Stimulated activated CD8-positive, alpha-beta memory T cell treated with anti-CD3 and anti-CD28 coated beads, Interleukin-4, amount 100 ng/mL, for 1 hour (primary cell): ENCODE measurements at places on chromosomes 13 and 19.
A peak's percentile ranks its signal among the peaks of the same experiment; 100 is the strongest.

DNA sequence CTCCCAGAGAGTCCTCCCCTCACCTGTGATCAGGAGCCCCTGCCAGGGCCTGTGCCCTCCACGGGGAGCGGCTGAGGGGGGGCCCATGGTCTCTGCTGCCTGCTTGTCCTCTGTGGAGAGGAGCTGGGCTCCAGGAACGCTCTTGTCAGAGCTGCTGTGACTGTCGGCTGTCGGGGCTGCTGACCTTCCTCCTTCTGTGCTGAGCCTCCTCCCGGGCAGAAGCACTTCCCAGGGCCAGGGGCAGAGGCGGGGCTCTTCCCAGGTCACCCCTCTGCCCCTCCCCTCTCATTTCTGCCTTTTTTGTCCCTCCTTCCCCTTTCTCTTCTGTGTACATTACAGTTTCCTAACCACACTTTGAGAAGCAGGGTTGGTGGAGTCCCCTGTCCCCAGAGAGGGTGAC, at the start of gene CEACAM4:
CEACAM4 (minus strand) TSS at position 198 of the 400 bp plus-strand sequence; CDS start at position 87, 111 bp downstream.
- DNase-seq: no peak

DNA sequence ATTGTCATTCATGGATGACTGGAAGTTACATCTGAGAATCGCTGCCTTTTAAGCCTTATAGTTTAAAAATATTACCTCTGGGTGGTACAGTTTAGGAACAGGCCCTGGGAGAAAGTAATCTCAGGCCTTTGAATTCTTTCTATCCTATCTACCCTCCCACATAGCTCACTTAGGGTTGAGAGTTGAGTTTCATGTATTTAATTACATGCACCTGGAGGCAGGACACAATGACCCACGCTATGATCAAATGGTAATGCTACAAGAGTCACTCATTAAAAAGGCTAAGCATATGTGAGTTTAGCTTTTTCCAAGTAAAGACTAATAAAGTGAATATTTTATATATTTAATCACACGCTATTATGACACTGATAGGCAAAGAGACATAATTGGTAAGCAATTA, 25.3 kb upstream of the MED4 start:
- DNase-seq: no peak

- peak; percentile 48 for DNase-seq
These were observed 21.9 kb downstream of the GRIN2D start for GRCh38 chr19:48415395-48415794.

DNA sequence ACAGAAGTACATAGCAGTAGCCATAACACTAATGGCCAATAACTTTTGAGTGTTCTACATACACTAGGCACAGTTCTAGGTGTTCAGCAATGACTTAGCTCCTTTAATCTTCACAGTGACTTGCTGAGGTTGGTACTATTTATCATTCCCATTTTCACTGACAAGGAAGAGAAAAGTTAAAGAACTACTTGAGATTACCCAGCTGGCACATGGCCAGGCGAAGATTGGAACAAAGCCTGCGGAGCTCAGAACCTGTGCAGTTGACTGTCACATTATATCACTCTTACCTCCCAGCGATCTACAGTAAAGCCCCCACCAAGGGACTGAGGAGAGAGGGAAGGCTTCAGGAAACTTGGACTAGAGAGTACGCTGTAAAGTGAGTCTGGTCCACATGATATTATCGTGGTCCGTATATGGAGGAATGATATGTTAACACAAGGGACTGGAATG, 42.4 kb upstream of the WDFY2 start:
- no peak for DNase-seq

GRCh38 chr19:16026131-16026530, 50.2 kb upstream of the TPM4 start:
- no peak for DNase-seq

- DNase-seq: no peak
These were observed 173.6 kb downstream of the NDFIP2 start for GRCh38 chr13:79654520-79654919.

DNA sequence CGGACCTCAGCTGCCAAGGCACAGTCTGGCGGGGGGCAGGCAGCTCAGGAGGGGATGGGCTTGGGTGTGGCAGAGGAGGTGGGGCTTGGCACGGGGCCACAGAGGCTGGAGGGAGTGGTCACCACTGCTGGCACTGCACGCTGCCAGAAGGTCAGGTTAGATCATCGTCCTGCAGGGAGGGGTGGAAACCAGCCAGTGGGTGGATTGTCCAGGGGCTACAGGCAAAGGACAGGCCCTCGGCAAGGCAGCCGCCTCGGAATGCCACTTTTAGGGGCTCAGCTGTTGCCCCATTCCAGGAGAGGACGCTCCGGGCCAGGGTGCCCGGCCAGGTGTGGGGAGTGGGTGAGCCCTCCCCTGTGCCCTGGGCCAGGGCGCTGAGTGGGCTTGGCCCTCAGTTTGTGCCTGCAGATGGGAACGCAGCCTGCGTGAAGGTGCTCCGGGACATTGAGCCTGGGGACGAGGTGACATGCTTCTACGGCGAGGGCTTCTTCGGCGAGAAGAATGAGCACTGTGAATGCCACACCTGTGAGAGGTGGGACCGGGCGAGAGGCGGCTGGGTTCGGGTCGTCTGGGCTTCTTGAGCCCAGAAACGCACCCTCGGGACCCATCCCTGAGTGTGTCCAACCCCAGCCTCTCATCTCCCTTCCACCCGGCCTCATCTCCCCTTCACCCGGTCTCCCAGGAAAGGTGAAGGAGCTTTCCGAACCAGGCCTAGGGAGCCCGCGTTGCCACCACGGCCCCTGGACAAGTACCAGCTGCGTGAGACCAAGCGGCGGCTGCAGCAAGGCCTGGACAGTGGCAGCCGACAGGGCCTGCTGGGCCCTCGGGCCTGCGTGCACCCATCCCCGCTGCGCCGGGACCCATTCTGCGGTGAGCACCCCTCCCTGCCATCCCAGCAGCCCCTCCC, 6.4 kb downstream of the KMT5C start:
- DNase-seq: no peak

GRCh38 chr13:77678691-77679235, 18.7 kb upstream of the SLAIN1 start:
- DNase-seq: no peak

DNA sequence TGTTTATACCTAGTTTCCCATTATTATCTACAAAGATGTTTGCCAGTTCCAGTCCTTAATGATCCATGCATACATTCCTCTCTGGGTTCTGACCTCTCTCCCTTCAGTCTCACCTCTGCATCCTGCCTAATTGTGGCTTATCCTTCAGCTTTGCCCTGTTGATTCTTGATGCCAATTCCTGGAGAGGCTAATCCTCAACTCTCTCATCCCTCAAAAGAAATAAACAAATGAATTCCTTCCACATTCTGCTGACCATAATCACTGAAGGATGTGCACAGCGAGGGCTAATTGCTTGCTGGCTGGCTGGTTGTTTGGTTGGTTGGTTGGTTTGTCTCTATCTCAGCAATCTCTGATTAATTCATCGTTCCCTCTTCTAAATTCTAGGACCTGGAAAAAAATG, 113.8 kb downstream of the IRS2 start:
- no peak for DNase-seq

GRCh38 chr13:30119476-30119875, 187.9 kb downstream of the KATNAL1 start:
- DNase-seq: no peak

- no peak for DNase-seq
These were observed 4.8 kb upstream of the DHRS12 start for GRCh38 chr13:51808811-51809210.

DNA sequence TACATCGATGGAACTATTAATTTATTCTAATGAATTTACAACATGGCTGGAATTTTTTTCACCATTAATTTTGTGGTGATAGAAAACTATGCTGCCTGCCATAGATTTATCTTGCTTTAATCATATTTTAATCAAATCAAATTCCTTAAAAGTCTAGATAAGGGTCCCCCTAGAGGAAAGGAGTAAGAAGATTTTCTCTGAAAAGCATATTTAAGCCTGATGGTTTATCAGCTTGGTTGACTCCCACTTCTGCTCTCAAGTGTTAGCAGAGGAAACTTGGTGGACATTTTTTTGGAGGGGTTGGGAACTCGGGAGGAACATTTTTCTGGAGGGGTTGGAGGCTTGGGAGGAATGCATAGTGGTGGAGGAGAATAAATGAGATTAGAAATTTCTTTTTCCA, 253.3 kb downstream of the KCNRG start:
- no peak for DNase-seq

DNA sequence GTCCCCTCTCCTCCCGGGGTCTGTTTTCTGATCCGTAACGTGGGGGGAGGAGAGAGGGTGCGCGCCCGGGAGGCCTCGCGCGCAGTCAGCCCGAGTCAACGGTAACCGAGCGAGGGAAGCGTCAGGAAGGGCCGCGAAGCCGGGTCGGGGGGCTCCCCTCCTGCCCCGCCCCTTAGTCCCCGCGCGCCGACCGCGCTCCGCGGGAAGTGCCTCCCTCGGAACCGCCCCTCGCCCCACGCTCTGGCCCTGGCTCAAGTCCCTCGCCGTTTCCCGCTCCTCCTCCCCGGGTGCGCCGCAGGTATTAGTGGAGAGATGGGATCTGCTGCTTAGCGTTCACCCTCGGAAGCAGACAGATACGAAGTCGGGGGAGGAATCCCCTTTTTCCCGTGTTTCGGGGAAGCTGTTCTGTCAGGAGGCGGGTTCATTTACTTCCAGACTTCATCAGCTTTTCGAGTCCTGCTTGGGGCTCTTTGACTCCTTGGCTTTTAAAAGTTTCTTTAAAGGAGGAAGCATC, 770 bp downstream of the HNRNPM start:
- DNase-seq: no peak

DNA sequence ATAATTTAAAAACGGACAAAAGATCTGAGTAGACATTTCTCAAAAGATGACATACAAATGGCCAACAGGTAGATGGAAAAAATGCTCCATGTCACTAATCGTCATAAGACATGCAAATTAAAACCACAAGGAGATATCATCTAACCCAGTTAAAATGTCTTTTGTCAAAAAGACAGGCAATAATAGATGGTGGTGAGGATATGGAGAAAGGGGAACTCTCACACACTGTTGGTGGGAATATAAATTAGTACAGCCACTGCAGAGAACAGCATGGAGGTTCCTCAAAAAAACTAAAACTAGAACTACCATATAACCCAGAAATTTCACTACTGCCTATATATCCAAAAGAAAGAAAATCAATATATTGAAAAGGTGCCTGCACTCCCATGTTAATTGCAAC, 37.9 kb downstream of the OR10H4 start:
- no peak for DNase-seq
